NCI-H82 (cell line): ENCODE measurements at places on chromosomes 1 and 21.

- no peak for DNase-seq
Observed at GRCh38 chr1:87279966-87280535, 48.6 kb upstream of the LMO4 start.

GRCh38 chr21:17359781-17360180, 153.1 kb upstream of the CXADR start:
- DNase-seq: no peak

- no peak for DNase-seq
Observed at GRCh38 chr1:147673406-147673805, 3.1 kb upstream of the ACP6 start.

DNA sequence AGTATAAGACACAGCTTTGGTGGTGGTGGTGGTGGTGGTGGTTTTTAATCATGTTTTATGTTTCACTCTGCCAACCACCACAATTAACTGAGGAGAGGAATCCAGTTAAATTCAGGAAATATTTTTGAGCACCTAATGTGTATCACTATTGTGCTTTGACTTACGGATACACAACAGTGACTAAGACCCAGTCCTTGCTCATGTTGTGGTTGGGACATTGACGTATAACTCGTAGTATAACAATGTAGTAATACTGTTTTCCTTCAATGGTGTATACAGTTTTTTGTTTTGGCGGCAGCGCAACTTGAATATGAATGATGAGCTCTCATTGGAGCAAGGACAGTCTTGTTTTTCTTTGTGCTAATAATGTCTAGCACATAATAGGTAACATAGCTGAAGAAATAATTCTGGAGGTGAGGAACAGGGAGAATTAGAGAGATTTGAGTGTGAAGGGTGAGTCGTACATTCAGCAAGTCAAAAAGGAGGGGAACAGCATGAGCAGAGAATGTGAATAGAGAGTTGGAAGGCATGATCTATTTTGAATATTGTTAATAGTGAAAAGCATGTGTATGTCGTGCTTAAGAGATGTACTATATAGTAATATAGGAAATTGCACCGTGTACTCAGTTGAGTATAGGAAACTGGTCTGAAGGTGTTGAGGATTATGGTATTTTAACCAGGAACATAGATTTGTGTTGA, 5.5 kb downstream of the CACYBP start:
- DNase-seq: no peak

DNA sequence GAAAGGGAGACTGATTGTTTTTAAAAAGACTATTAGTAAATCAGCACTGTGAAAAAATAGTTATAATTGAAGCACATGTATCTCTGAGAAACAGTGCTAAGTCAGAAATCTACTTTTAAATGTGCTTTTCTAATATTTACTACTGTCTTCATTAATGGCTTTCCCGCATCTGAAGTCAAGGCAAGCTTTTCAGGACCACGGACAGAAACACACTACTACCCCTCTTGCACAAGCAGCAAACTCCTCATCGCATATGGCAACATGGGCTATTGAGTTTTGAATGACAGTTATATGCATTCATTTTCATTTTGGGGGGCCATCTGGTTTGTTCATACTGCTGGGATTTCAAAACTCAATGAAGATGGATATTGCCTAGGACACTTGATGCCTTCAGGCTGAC, 433.4 kb upstream of the CAMK1G start:
- peak; percentile 19 for DNase-seq

DNA sequence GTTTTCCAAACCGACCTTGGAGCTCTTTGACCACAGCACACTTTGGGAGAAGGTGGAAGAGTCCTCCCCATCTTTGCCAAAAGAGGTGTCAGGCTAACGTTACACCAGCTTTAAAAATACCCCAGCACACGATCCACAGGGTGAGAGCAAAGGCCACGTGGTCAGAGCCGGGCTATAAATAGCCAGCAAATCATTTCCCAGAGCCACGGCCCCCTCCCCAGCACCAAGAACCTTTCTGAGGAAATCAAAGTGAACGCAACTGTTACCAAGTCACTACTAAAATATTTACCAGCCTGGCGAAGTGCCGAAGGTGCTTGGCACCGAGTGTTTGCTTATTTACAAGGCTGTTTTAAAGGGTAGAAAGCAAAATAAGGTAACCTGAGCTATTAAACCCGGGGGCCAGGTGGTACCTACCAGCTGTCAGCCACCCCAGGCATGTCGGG, 72.4 kb downstream of the CASZ1 start:
- peak; percentile 46 for DNase-seq

GRCh38 chr1:223706077-223706973, 6.0 kb upstream of the CAPN2 start:
- peak; percentile 56 for DNase-seq

DNA sequence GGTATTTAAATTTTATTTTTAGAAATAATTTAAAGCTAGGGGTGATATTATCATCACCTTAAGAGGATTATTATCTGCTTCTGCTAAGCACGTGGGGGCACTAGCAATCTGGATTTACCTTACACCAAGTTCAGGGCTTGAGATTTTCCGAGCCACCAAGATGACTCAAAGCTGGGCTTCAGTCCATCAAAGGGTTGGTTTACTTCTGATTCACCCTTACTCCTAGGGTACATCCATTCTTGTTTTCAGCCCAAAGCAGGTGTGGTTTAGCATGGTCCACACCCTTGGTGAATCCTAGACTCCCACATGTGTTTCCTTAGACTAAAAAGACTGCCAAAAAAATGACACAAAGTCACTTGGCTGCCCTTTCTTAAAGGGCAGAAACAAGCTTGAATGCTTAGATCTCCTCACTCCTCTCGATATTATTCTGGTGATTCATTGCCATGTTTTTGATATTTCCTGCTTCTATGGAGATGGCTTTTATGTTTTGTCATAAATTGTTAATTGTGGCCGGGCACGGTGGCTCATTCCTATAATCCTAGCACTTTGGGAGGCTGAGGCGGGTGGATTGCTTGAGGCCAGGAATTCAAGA, 9.8 kb upstream of the PRSS38 start:
- peak; percentile 37 for DNase-seq

GRCh38 chr1:32521165-32521564, 18.1 kb upstream of the ZBTB8A start:
- DNase-seq: peak; percentile 22

DNA sequence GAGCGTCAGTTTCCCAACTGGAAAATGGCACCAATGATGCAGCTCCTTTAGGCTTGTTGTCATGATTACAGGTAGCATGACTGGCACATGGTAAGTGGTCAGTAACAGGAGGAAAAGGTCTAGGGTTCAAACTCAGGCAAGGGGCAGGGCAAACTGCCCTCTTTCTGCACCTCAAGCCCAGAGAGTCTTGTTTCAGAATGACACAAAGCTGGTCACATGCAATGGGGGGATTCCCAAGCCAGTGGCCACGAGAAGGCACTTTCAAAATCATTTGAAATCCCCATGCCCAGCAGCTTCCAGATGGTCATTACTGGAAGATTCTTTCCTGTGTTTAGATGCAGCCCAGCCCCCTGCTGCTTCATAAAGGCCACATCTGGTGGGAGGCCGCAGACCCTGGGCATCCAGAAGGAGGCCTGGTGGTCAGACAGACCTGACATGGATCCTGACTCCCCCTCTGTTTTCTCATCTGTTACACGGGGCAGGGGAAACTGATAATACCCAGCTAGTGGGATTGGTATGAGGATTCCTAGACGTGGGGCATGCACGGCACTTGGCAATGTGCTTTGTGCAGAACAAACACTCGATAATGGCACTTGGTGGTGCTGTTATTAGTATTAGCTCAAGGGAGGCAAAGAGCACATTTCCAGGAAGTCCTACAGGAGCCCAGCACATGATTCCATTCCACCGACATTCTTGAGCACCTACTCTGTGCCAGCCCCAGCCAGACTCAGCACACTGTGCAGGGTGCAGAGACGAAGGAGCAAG, 6.9 kb upstream of the PLA2G2D start:
- no peak for DNase-seq

GRCh38 chr21:31257265-31257664, 86.8 kb downstream of the TIAM1 start:
- DNase-seq: no peak

- DNase-seq: no peak
Observed at GRCh38 chr1:230152999-230153398, 86.0 kb downstream of the GALNT2 start.

DNA sequence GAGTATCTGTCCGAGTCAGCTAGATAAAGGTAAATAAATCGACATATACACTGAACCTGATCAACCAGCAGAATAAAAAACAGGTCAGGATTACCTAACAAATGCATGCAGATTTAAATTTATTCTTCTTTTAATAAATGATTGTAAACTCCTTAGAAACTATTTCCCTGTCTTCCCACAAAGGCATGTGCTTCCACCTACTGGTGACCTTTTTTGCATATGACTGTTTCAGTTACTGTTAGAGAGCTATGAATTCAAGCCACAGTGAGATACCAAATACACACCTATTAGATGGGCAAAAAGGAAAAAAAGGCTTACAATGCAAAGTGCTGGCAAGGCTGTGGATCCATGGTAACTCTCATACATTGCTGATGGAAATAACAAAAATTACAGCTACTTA, 957.4 kb upstream of the NCAM2 start:
- DNase-seq: peak; percentile 12

DNA sequence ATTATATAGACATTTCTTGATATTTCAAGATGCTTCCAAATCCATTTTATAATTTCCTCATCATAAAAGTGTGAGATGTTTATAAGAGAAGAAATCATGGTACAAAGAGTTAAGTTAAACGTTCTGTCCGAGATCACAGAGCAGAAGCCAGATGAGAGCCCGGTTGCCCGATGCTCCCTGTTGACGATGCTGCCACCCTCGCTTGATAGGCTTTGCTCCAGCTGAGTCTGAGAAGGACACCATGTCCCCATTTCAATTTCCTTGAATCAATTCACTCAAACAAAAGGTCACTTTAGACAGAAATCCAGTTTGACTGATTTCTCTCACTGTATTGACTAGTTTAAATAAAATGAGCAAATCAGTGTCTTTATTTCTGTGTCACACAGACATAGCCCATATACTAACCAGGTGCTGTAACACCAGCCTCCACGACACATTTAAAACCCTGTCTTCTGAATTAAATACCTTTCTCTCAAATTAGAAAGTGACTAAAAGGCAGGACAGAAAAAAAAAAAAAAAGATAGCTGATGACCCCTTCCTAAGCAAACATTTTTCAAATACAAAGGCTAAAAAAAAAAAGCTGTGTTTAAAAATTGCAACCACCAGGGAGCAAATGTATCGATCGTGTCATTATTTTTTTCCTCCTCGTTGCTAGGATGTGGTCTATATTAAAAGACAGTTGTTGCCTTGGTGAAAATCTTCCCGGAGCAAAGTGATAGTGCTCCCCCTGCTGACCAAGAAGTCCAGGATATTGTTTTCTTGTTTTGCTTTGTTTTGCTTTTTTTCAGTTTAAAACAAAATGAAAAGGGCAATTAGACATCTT, 35.2 kb downstream of the DNASE2B start:
- peak; percentile 82 for DNase-seq

GRCh38 chr1:19359357-19359756, 47.2 kb downstream of the SLC66A1 start:
- no peak for DNase-seq

- peak; percentile 25 for DNase-seq
Observed at GRCh38 chr1:3028531-3029282, 7.4 kb downstream of the ACTRT2 start.

DNA sequence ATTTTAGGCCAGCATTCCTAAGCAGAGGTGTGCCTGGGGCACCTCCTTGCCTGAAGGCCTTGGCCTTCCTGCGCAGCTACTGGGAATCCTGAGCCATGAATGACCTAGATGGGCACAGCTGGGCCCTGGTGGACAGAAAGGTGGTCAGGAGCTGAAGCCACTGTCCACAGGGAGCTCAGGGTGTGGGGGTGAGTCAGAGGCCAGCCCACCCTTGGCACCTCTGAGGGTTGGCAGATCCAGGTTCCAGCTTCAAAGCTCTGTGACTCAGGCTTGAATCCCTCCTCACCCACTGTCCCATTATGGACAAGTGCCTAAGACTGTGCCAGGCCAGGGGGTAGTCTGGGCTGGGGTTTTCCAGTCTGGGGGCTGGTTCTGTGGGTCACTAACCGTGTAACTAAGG, 6.4 kb upstream of the EDN2 start:
- no peak for DNase-seq

- DNase-seq: no peak
Observed at GRCh38 chr1:44361478-44361877, 6.4 kb upstream of the ERI3 start.

DNA sequence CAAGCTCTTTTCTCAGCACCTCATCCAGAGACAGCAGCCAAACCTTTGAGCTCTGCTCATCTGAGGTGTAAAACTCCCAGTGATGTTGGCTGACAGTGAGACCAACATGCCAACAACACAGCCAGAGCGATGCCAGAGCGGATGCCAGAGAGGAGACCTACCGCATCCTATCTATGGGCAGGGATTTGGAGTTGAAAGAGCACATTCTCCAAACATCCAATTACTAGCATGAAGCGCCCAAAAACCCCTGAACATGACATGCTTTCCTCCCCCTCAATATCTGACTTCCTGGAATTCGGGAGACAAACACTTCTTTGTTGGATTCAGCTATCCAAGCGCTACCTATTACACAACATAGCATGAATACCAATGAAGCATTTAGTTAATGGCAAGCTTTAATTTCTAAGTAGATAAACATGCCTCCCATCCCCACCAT, 23.1 kb upstream of the PAXBP1 start:
- no peak for DNase-seq

GRCh38 chr1:197304638-197305200, 36.7 kb downstream of the CRB1 start:
- DNase-seq: no peak

DNA sequence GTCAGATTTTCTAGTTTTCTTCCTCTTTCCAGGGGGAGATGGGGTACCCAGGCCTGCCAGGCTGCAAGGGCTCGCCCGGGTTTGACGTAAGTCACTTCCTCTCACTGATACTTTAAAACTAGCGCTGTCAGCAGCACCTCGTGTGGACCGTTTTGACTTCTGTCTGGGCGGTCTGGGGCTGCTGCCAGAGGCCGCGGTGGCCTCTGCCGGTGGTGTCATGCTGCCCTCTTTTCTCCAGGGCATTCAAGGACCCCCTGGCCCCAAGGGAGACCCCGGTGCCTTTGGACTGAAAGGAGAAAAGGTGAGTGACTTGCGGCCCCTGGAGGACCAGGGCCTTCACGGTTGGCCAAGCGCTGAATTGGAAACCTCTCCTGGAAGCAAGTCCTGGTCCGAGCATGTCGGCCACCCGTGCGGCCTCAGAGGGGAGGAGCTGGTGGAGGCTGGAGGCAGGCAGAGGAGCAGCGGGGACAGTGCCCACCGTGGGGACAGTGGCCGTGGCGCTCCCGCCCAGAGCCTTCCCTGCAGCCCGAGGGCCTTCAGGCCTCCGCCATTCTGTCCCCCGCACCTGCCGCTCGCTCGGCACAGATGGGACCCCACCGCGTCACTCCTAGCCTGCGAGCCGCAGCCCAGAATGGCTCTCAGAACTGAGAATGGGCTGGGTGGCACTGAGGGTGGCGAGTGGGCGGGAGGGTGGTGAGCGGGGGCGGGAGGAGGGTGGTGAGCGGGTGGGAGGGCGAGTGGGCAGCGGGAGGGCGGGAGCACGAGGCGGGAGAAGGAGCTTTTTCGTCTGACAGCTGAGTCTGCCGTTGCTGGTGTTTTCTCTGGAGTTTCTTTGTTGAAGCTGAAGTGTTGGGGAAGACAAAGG, 9.4 kb downstream of the COL6A1 start:
- no peak for DNase-seq
